ENCODE measurements at places on chromosomes 5 and 9.
A peak's percentile ranks its signal among the peaks of the same experiment; 100 is the strongest.

DNA sequence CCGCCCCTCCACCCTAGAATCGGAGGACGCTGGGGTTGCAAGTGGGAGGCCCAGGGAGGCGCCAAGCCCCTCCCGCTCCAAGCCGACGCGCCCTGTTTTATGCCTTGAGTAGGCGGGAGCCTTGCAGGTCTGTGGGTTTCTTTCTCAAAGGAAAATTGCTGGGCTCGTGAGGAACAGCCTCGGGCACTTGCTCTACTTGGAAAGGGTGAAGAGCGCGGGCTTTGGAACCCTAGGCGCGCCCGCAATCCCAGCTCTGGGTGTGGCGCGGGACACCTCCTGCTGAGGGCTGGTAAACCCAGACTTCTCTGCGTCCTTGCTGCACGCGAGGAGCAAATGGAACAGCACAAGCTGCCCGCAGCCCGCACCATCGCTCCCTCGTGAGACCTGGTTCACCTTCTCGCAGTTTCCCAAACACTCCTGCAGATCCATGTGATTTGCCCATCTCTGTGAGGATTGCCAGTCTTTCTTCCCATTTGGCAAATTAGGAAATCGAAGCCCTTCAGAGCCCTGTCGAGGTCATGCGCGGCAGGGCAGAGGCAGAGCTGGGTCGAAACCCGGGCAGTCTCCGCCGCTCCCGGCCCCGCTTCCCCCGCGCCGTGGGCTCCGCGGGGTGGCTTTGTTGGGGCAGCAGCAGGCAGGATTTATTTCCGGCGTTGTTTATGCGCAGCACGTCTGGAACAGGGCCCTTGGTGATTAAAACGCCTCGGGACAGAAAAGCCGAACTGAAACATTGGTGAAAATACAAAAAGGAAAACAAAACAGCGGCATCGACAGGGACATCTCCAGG is 98.4 kb upstream of the CPLX2 start:
- DNase-seq = no peak

DNA sequence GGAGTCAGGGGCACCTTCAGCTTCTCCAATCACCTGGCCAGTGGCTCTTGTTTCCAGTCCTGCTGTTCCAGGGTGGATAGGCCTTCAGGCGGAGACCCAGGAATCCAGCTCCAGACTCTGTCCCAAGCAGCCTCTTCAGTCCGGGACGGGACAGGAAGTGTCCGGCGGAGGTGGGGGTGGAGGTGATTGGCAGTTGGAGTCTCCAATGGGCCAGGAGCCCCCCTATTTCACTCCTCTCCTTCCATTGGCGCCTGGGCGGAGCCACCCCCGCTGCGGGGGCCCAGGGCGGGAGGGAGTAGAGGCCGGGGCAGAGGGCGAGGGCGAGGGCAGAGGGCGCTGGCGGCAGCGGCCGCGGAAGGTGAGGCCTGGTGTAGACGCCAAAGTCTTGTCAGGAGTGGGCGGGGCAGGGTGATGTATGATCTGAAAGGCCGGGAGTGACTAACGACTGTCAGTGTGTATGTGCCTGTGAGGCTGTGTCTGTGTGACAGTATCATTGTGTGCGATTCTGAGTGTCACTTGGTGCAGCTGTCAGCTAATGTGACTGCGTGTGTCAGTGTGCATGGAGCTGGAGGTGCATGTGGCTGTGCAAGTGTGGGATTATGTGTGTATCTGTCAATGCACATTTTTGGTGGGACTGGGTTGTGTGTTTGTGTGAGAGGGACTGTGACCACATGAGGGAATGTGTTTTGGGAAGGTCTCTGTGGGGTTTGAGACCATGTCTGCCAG is at the start of gene IL11RA:
IL11RA (plus strand) TSS at position 310 of the 726 bp plus-strand sequence. CDS start 3,033 bp downstream, outside the sequence.
- DNase-seq = peak; percentile 76

GRCh38 chr5:98769210-98769958 is 4.1 kb upstream of the RGMB start:
- peak; percentile 39 for DNase-seq

DNA sequence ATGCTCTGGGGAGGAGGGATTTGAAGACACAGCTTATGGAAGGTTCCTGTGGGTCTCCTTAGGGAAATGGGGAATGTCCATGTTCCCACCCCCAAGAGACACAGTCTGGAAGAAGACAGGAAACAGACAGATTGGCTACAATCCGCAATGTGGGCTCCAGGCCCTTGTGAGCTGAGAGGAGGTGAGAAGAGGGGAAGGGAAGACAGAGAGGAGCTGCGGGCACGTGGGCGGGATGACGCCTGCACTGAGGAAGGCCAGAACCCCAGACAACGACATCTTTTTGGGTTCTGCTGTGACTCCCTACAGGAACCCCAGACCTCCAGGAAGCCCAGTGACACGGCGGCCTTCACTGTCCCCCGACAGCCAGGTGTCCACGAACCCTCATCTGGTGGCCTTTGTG is 29.9 kb upstream of the NKD2 start:
- DNase-seq = no peak

DNA sequence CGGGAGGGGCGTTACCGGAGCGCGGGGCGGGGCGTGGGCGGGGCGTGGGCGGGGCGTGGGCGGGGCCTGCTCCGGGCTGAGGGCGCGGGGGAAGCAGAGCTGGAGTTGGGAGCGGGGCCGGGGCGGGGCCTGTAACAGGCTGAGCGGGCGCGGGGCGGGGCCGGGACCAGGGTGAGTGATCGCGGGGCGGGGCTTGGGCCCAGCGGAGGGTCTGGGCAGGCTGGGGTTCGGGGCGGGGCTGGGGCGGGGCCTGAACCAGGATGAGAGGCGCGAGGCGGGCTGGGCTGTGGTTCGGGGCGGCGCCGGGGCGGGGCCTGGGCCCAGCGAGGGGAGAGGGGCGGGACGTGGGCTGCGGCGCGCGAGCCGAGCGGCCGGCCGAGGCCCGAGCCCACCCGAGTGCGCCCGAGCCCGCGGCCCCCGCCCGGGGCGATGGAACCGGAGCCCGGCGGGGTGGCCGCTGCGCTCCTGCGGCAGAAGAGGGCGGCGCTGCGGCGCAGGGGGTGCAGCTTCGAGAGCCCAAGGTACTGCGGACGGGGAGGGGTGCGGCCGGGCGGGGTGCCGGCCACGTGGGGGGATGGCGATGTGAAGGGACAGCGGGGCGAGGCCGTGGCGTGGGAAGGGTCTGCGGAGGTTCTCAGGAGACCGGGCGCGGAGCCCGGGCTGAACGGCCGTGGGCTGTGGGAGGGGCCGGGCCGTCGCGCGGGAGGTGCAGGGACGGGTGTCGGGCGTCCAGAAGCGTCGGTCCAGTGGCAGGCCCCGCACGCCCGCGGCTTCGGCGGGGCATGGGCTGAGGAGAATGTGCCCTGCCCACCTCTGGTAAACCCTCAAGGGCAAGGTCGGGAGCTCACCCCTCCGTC is 39.5 kb upstream of the GARNL3 start:
- peak; percentile 96 for DNase-seq

DNA sequence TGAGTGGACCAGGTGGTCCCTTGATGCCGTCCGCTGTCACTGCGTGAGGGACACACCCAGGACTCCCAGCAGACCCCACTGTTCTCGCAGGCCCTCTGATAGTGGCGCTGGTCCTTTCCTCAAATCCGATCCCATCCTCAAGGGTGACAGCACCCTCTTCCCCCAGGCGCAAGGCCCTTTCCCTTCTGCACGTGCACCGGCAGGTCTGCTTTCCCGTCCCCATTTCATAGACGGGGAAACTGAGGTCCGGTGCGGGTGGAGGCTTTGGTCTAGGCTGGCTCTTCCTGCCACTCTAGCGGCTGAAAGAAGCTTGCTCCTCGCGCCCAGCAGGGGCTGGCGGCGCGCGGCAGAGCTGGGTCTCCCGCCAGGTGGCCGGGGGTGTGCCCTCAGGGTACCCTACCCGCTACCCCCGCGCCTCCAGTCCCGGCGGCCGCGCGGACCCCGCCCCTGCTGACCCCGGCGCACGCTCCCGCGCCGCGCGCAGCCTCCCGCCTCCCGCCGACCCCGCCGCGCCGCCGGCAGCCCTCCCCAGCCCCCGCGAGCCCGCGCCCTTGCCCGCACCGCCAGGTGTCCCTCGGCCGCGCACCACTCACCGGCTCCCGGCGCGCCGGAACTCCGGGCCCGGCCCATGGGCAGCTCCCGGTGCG is 453 bp downstream of the RASGEF1C start:
- DNase-seq = no peak

GRCh38 chr9:126842220-126842842 is 18.1 kb upstream of the ZBTB34 start:
- no peak for DNase-seq

DNA sequence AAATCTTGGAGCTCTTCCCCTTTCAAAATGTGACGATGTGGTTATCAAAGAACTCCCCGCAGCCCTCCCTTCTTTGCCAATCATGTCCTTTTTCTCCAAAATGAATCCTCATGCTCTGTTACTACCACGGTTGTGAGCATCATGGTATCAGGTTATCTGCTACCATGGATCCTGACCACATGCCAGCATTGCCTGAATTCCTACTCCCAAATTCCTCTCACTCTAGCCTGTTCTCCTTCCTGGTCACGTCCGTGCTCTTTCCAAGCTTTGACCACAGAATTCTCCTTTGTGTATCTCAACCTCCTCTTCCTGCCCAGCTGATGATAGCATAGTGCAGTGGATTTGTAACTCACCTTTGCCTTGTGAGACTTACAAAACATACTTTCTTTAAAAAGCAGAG is 59.5 kb upstream of the FBXL7 start:
- no peak for DNase-seq

DNA sequence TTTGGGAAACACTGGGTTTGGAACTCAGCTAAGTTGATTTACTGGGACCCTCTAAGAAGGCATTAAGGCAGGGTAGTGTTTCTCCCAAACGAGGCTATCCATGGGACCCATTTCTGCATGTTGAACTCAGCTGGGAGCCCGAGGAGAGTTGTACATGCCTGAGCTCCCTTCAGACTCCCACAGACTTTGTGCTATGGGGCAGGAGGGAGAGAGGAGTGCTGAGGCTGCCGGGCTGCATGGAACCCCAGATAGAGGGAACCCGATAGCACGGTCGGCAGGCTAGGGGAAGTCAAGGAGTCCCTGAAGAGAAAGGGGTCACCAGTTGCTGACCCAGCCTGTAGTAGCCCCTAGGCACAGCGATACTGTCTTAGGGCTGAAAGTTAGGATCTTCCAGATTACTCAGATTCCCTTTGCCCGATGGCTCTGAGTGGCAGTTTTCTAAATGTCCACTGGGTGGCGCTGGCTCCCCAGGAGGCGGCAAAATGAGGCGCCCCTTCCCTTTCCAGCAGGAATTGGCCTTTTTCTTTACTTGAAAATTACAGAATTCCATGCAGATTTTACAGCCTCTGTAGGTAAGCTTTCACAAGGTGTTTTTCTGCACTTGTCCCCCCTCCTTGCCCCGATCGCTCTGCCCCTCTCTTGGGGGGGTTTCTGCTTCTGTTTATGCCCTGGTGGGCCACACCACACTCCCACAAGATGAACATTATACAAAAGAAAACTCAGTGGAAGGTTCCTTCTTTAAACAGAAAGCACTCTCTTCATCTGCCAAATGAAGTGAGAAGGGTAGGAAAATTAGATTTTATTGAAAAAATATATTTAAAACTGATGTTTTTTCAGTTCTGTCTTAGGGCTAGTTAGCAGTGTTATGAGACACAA is 17.8 kb downstream of the NANS start:
- peak; percentile 56 for DNase-seq

- peak; percentile 40 for DNase-seq
These were observed 583.4 kb downstream of the ACTL7B start for GRCh38 chr9:108272349-108272899.

GRCh38 chr5:97694091-97694490 is 511.0 kb upstream of the RIOK2 start:
- DNase-seq = no peak

DNA sequence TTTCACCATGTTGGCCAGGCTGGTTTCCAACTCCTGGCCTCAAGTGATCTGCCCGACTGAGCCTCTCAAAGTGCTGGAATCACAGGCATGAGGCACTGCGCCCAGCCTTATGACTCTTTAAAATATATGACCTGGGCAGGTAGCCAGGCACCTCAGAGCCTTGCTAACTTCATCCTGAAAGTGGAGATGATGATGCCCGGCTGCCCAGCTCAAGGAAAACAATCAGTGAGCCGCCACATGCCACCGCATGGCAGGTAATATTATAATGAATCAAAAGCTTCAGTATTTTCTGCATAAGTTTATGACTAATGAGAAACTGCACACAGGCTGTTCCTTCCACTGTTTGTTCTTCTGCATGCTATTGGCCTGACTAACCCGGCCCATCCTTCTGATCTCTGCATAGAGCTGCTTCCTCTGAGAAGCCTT is 30.4 kb upstream of the DMRT1 start:
- DNase-seq = no peak

- no peak for DNase-seq
These were observed 39.0 kb downstream of the PRKACG start for GRCh38 chr9:68974901-68975300.

- DNase-seq = no peak
These were observed 119.6 kb upstream of the FST start for GRCh38 chr5:53360811-53361210.
